Activated naive CD8-positive, alpha-beta T cell treated with anti-CD3 and anti-CD28 coated beads for 36 hours (primary cell): ENCODE measurements at places on chromosomes 6 and 20.

DNA sequence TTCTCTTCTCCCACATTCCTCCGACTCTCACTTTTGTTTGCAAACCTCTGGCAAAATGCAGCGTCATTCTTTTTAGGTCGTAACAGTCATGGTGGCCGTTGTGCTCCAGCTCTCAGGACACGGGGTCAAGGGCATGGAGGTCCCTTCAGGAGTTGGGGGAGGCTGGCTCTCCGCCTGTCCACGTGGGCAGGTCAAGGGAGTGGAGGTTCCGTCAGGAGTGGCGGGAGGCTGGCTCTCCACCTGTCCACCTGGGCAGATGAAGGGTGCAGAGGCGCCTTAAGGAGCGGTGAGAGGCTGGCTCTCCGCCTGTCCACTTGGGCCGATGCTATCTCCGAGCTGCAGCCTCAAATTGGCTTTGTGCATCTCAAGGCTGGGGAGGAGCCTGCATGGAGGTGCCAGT is 98.0 kb downstream of the ERMARD start:
- DNase-seq, result no peak

DNA sequence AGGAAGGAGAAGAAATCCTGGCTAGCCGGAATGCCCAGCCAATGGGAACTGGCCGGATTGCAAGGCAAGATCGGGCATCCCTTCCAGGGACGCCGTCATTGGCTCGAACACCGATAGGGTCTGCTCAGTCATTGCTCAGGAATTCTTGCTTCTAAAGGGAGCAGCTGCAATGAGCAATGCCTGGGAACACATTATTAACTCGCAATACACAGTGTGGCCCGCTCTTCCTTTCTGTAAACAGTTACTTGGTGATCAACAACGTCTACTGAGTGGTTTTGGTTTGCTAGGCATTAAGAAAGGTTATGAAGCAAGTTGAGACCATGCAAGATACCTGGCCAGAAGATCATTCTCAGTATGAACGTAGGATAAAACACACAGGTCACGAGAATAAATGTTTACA is 165.4 kb upstream of the CITED2 start:
- DNase-seq, result no peak

- DNase-seq, result no peak
Measured at GRCh38 chr20:19376451-19377229, 164.2 kb downstream of the SLC24A3 start.

- DNase-seq, result no peak
Measured at GRCh38 chr6:34595332-34596184, 39.4 kb upstream of the SPDEF start.

GRCh38 chr6:147479857-147480256 is 28.6 kb upstream of the SAMD5 start:
- DNase-seq, result no peak
